Neural progenitor cell (in vitro differentiated cells): ENCODE measurements at places on chromosomes 2 and 18. TPM values are rescaled to one million over a fixed set of nuclear protein-coding genes. Genes with fewer than 3 reads are reported as not detected.

Gene TRIM43
- total RNA-seq, result not detected in 2 replicates

Gene HK2
- total RNA-seq, result 61.8 and 72.1 TPM in 2 replicates

- no peak overlapping the region for H3K27ac ChIP-seq
- no peaks in the 10 kb centered on the region for H3K27me3 ChIP-seq
- no peak overlapping the region for H3K4me3 ChIP-seq
- H3K4me1 ChIP-seq, result no peaks in the 10 kb centered on the region
- no peak for DNase-seq
Measured at GRCh38 chr2:207484444-207485391, 45.0 kb upstream of the CREB1 start.

Gene GKN2
- total RNA-seq, result not detected in 2 replicates
